ENCODE measurements at places on chromosomes 5 and 9. TPM values are rescaled to one million over a fixed set of nuclear protein-coding genes. Genes with fewer than 3 reads are reported as not detected.

Gene TLX3
- total RNA-seq: 5.2 TPM

Gene SUB1
- 142 TPM for total RNA-seq

Gene PCDHA4
- 17.2 TPM for total RNA-seq

Gene SPINK4
- total RNA-seq: not detected

Gene PCDHB14
- total RNA-seq: 16.3 TPM

GRCh38 chr5:34751807-34752736, 86.9 kb upstream of the TTC23L start:
- DNase-seq: no peak

DNA sequence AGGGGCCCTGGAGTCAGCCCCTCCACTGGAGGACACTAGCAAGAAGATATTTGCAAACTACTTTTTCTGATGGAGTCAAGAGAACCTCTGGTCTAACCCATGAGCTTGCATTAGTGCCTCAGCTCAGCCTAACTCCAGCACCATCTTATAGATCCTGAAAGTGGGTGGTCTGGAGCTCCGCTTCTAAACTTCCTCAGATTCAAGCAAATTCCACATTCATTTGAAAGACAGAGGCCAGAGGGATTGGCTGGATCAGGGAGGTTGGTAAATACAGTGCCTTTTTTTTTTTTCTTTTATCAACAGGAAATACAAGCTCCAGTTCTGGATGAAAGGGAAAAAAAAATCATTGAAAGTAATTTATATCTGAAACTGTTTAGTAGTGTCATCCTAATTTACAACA, 99.9 kb downstream of the ENC1 start:
- DNase-seq: no peak

- no peak for DNase-seq
Observed at GRCh38 chr5:143860211-143860610, 48.2 kb downstream of the HMHB1 start.

- no peak for DNase-seq
Observed at GRCh38 chr5:54769072-54769471, 216.3 kb downstream of the ESM1 start.

DNA sequence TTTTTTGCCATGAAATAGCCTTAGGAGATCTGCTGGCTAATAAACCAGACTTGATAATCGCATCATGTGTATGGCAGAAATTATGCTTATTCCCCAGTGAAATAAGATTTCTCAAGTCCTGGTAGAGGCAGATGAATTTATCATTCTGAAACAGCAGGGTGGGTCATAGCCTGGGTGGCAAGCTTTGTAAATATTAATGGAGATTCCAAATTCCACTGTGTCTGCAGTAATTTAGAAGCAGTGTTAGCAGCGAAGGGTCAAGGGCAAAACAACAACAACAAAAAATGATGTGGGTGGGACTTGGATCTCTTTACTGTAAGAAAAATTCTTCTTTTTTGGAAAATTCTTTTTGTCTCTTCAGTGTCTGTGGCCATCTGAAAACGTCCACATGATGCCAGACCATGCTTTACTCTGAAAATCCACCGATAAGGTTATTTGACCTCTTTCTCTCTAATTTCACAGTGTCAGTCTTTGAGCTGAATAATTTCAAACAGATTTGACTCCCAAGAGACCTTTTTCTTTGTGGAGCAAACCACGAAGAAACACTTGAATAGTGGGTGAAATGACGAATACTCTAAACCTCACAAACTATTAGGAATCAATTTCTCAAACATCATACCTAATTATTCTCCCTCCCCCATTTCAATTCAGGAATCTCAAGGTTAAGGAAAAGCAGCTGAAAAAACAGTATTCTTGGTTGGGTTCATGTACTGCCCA, 106.0 kb upstream of the RPS23 start:
- DNase-seq: no peak

DNA sequence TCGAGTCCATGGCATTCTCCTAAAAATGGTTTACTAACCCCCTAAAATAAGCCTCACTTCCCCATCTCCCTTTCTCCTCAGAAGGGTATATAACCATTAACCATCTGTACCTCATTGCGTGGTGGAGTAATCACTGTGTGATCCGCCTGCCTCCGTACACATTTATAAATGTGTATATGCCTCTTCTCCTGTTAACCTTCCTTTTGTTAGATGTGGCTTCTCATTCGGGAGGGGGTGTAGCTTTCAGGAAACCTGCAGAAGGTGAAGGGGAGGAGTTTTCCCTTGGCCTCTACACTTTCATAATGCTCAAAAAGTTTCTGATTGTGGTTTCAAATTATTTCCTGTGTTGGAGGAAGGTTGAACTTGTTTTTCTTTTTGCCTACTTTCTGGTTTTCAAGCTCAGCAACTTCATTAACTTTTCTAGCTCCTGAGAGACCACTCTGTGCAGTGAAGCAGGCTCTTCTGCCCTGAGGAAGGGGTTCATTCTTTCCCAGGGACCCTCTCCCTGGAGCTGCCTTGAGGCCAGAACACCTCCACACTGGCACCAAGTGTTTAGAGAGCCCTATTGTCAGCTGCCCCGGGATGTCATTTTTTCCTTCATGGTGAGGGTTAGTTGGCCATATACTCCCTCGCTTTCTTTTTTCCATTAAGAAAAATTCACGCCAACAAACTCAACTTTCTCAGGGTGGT, 46.9 kb downstream of the RASGRF2 start:
- DNase-seq: no peak
